ENCODE measurements at places on chromosomes 1 and 21.

- DNase-seq: no peak
Observed at GRCh38 chr1:114117654-114118053, 36.0 kb downstream of the SYT6 start.

DNA sequence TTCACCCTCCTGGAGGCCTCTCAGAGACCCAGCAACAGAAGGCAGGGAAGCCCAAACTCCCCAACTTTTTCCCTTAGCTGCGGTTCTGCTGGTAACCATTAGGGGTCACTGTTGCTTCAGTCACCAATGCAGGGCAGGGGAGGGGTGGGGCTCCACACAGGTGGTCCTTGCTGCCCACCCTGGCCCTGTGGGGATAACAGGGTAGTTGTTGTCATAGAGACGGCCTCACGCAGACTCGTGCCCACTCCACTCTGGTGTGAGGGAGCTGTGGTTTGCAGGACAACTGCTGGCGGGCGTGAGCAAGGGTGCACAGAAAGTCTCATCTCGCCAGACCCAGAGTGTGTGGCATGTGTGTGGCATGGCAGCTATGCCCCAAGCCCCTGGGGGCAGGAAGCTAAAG, 19.9 kb downstream of the INSRR start:
- peak; percentile 58 for DNase-seq

DNA sequence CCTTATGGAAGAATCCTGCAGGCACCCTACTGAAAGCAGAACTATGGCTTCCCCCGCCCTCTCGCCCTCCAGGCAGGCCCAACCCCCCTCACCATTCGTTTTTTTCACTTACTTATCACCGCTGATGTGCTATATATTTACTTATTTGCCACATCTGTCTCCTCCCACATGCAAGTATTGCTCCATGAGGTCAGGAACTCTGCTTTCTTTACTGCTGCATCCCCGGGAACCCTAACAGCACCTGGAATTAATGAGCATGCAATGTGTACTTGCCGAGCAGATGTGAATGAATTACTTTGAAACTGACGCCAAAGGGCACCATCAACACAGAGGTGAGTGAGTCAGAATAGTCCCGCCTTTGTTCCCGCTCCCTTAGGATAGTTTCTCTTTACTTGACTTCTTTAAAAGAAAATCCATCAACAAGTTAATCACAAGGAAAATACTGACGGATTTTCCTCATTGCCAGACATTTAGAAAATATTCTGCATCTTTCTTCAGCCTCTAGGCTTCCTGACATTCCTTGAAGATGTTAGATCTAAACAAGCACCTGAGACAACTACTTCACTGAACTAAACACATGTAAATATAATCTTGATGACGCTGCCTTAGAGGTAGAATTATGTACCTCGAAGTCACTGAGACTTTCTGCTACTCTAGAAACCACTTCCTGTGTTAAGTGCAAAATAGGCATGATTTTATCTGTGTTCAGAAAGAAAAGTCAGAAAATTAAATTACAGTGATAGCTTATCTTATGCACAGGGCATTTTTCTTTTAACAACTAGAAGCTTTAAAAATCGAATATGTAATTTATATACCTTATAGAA, 17.5 kb upstream of the RAB4A start:
- no peak for DNase-seq

DNA sequence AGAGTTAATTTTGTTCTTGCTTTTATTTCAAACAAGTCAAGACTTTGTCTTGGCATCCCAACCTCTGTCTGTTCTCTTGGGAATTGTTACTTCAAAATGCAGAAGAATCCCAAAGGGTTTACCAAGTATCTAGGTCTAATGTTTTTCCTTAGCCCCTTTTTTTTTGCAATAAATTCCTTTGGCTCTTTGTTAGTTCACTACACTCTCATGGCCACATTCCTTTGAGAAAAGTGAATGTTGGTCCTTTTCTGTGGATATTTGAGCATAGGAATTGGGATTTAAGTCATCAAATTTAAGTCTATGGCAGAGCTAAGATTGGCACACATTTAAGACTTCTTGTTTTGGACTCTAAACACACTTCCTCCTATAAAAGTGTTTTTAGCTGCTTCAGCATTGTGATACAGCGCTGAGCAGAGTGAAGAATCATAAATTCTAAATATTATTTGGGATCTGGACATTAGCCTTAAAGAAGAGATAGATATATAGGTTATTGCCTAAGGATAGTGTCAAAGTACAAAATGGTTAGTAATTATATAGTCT, 1.9 kb downstream of the BTF3L4 start:
- no peak for DNase-seq

DNA sequence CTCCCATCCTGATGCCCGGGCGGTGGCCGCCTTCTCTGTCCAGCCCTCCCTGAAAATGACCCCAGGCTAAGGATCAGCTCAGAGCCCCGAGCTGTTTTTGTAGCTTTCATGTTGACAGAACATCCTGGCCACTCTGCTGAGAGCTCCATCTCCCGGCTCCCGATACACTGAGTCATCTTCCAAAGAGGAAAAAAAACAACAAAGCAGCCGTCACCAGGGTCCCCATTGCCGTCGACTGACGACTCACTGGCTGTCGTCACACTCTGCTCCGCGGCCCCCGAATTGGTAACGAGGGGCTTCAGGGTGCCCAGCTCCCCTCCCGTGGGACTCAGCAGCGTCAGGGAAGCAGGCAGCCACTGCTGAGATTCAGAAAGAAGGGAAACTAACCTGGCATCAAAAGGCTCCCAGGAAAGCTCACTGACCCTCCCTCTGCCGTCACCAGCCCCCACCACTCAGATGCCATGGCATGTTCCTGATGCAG, 67.2 kb downstream of the CD46 start:
- no peak for DNase-seq

DNA sequence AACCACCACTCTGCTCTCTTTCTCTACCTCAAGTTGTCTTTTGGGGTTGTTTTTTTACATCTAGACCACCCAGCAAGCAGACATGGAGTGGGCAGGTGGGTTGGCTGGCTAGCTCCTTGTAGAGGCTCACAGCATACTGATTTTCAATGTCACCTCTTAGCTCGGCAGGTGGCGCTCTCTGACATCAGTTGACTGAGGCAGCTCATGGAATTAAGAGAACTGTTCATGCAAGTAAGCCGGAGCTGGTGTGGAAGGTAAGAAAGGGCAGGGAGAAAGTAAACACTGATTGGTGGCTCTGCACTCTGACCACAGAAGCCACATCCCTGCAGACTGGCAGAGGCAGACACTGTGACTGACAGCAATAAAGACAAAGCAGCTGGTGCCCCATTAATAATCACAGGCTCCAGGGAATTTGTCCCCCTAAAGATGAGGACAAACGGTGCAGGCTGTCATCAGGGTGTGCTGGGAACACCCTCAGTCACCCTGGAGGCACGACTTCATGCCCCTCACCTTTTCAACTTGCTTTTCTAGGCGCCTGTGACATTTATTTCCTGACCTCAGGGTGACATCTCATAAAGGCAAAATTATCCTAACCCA, 226.8 kb downstream of the LMX1A start:
- peak; percentile 85 for DNase-seq

DNA sequence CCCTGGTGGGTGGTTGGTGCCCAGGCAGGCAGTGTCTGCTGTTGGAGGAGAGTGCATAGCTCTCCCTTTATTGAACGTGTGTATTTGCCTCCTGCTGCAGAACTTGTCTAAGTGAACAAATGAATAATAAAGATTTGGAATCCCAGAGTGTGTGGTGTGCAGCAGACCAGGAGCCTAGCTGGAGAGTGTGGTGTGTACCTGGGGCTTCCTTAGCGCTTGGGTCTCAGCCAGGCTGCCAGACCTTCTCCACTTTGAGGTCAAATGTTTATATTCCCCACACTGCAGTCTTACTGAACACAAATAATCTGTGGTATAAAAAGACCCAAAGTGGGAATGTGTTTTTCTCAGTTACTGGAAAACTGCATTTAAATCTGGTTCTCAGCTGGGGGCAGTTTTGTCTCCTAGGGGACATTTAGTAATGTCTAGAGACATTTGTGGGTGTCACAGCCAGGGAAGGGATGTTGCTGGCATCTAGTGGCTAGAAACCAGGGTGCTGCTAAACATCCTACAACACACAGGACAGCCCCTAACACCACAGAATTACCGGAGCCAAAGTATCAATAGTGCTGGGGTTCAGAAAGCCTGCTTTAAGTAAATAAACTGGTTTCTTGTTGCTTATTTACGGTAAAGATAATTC, 23.6 kb downstream of the SLC37A1 start:
- DNase-seq: peak; percentile 16

DNA sequence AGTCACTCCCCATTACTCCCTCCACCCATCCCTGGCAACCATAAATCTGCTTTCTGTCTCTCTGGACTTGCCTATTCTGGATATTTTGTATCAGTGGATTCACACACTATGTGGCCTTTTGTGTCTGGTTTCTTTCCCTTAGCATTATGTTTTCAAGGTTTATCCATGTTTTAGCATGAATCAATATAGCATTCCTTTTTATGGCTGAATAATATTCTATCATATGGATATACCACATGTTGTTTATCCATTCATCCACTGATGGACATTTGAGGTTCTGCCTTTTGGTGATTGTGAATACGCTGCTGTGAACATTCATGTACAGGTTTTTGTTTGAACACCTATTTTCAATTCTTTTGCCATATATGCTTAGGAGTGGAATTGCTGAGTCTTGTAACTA, 140.4 kb downstream of the ZMYM4 start:
- no peak for DNase-seq

DNA sequence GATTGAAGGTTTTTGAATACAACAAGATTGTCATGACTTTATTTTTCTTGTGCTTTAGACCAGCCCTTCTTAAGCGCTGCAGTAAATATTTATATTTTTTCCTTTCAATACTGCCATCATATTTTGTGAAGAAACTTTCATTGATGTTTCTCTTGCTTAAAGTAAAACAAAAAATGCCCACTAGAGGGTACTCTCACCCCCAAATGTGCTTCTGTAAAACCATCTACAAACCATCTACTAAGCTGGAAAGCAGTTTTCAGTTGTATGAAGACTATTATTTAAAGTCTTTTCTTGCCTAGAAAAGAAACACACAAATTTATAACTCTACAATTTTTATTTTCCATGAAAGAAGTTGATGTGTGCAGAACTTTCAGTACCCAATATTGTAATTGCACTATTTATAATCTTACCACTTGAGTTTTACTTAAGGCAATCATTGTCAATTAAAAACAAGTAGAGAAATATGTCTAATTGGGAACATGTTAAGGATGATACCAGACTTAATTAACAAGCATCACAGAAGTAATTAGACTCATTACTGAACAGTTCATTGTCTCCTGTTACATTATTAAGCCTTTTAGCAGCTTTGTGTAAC, 10.7 kb downstream of the LEPR start:
- DNase-seq: peak; percentile 52

DNA sequence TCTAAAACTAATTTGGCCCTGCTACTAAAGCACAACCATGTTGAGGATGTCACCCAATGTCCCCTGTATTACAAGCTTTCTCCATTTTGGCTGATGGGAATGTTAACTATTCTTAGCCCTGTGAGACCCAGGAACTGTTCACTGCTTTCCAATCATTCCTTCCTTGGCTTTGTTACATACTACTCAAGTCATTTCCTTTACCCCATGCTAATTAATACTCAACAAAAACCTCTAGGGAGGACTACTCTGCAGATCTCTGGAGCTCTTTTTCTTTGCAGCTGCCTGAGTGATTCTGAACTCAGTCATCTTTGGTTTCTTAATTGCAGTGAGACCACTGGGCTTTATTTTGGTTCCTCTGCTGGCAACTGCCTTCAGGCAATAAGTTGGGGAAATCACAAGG, 23.3 kb upstream of the RPE65 start:
- DNase-seq: no peak

DNA sequence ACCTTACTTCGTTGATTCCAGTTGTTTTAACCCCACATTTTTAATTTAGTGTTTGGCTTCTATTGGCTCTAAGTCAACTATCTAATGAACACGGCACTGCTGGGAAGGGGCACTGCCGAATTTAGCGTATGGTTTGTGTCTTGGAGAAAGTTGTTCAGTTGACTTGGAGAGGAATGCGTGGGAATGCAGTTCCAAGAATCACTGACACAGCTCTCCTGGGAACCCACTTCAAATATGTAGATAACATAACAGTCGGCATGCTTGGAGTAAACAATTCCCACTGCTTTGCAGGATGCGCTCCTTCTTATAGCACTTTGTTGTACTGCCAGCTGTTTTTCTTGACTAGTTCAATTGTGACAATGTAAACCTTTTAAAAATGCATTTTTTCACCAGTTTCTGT, 104.3 kb downstream of the RYR2 start:
- DNase-seq: no peak

DNA sequence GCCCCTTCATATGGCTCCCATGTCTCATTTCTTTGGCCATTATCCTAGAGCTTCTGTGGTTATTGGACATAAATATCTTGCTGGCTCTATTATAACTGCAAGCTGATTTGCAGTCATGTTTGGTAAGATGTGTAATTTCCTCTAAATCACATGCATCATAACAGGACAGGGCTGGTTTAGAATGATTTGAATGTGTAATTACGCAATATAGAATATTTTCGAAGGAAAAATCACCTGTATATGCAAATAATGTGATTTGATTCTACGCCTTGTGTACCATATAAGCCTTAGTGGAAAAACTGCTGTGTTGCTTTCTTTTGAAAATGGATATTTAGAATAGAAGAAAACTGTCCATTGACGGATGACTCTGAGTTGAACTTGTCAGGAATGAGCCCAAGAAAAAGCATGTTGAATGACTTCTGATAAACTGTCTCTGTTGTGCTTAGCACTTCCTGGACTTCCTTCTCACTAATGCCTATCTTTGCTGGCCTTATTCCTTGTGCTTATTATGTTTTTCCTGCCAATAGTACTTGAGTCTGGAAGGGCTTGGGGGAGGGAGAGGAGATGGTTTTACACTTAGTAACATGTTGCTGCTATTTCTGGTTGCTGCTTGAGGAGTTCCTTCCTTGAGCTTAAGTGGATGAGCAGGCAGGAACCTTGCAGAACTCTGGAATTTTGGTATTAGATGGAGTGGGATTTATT, 6.5 kb downstream of the CACHD1 start:
- no peak for DNase-seq

DNA sequence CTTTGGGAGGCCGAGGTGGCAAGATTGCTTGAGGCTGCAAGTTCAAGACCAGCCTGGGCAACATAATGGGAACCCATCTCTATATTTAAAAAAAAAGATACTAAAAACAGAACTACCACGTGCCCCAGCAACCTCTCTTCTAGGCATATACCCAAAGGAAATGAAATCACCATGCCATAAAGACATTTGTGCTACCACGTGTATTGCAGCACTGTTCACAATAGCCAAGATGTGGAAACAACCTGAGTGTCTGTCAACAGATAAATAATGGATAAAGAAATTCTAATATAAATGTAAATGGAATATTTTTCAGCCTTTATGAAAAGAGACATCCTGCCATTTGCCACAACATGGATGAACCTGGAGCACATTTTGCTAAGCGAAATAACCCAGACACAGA, 128.6 kb downstream of the PCNX2 start:
- DNase-seq: no peak
